ENCODE measurements at places on chromosomes 1 and 21.

- no peak for DNase-seq
Measured at GRCh38 chr1:17265162-17265561, 16.3 kb downstream of the PADI3 start.

- no peak for DNase-seq
Measured at GRCh38 chr1:99365141-99365540, 100.8 kb downstream of the PLPPR4 start.

DNA sequence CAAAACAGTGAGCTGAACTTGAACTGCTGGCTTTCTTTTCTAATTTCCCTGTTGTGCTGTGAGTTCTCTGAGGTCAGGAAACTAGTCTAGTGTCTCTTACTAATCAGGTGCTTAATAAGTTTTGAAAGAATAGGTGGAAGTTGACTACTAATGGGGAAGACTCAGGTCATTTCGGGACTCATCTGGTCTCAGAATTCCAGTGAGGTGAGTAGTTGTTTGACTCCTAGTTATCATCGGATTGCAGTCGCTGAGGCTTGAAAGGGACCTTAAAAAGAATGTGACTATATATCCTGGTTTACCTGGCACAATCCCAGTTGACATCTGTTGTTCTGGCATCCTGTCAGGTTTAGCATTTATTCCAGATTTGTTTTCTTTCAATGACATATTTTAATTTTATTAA, 81.4 kb upstream of the SPAG17 start:
- no peak for DNase-seq

GRCh38 chr1:162876751-162877150, 15.8 kb upstream of the CCDC190 start:
- DNase-seq, result peak; percentile 23

Data from choroid plexus epithelial cell (primary cell).